Cardiac septum (tissue), 1 donor: ENCODE measurements at places on chromosomes 6 and 20. TPM values are rescaled to one million over a fixed set of nuclear protein-coding genes. Genes with fewer than 3 reads are reported as not detected.

Gene CST5
- total RNA-seq, result not detected

Gene TDRD6
- 0.86 TPM for total RNA-seq

Gene FAM162B
- total RNA-seq, result 2.7 TPM

Gene SSTR4
- not detected for total RNA-seq

Gene VIP
- total RNA-seq, result 0.67 TPM

Gene OPN5
- not detected for total RNA-seq

Gene CYP39A1
- total RNA-seq, result 5.9 TPM

Gene ZC2HC1B
- not detected for total RNA-seq

Gene BEND6
- 1.5 TPM for total RNA-seq

Gene MAP1LC3A
- 61.0 TPM for total RNA-seq

Gene TSPO2
- total RNA-seq, result not detected

Gene AVP
- total RNA-seq, result not detected

Gene LTB
- total RNA-seq, result 0.86 TPM

Gene FHL5
- total RNA-seq, result 4.4 TPM

Gene TRERF1
- 0.86 TPM for total RNA-seq

Gene CAGE1
- not detected for total RNA-seq

Gene PTCRA
- not detected for total RNA-seq

Gene BMP2
- total RNA-seq, result 3.0 TPM

Gene QRSL1
- total RNA-seq, result 12.1 TPM

Gene TULP4
- 98.3 TPM for total RNA-seq

Gene PCMT1
- 130 TPM for total RNA-seq

Gene DCDC2
- total RNA-seq, result 0.08 TPM

Gene CYB5R4
- 16.8 TPM for total RNA-seq

Gene SLC4A11
- 0.35 TPM for total RNA-seq

Gene DEFB115
- not detected for total RNA-seq

Gene SMLR1
- not detected for total RNA-seq

Gene FOXS1
- 6.1 TPM for total RNA-seq

Gene ZNF318
- total RNA-seq, result 13.8 TPM

Gene SPATA25
- 3.3 TPM for total RNA-seq

Gene GCNT2
- total RNA-seq, result 37.1 TPM

Gene PARD6B
- total RNA-seq, result 3.7 TPM

Gene OTOR
- total RNA-seq, result not detected

Gene TTK
- total RNA-seq, result 0.22 TPM

Gene BHLHE23
- total RNA-seq, result not detected
